Stimulated activated CD8-positive, alpha-beta memory T cell treated with anti-CD3 and anti-CD28 coated beads, Interleukin-15, amount 100 ng/mL, for 4 hours (primary cell): ENCODE measurements at places on chromosomes 7 and 10.

DNA sequence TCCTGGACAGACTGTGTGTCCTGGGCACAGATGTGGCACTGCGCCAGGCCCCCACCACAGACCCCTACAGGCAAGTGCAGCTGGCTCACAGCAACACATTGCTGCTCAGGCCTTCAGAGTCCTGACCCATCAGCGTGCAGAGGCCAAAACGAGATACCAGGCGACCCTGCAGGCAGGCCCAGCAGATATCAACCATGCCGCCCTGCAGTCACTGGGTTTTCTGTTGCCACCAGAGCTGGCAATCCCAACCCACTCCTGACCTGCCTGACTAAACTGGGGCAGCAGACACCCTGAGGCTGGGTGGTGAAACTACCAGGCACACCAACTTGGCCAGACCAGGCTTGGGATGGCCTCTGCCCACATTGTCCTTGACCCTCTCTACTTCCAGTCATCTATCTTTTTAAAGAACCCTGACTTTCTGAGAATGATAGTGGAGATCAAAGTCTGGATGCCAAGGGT, 20.3 kb downstream of the ZCCHC24 start:
- DNase-seq = no peak

GRCh38 chr10:74929197-74929596, 102.8 kb downstream of the KAT6B start:
- no peak for DNase-seq

DNA sequence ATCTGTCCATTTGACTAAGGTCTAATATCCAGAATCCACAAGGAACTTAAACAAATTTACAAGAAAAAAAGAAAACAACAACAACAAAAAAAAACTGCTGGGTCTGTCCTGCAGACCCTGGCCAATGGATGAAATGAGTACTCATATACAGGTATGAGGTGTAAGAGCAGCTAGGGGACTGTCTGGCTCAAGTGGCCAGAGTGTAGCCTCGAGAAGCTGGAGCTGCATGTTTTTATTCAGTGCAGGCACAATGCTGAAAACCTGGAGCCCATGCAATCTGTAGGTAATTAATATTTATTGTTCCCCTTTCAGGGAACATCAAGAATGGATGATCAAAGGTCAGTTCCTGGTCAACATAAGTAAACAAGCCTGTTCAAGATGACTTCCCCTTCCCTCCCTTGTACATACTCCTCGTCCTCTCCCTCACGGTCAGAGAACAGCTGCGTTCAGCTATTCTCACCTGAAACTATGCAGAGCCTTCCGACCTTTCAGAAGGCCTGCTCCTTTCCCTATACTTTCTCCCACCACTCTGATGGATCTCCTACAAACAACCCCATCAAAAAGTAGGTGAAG, 15.5 kb downstream of the CYP2C19 start:
- no peak for DNase-seq

- DNase-seq = no peak
Observed at GRCh38 chr7:149459540-149460452, 1.1 kb downstream of the ZNF777 start.

- DNase-seq = no peak
Observed at GRCh38 chr7:25643286-25643685, 415.0 kb upstream of the NPVF start.

DNA sequence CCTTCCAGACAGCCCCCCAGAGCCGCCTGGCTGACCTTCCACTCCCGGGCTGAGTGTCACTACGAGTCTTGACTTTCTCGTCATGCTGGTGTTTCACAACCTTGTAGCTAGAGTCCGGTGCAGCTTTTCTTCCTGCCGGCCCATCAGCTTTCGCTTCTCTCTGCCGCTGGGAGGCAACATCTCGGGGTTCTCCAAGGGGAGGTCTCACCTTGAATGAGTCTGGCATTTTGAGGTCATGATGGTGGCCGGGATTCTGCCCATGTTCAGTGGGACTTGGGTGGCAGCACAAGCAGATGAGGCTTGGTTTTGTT, 285.2 kb downstream of the CAMK1D start:
- no peak for DNase-seq

GRCh38 chr10:126147866-126148587, 240.2 kb downstream of the ADAM12 start:
- no peak for DNase-seq

DNA sequence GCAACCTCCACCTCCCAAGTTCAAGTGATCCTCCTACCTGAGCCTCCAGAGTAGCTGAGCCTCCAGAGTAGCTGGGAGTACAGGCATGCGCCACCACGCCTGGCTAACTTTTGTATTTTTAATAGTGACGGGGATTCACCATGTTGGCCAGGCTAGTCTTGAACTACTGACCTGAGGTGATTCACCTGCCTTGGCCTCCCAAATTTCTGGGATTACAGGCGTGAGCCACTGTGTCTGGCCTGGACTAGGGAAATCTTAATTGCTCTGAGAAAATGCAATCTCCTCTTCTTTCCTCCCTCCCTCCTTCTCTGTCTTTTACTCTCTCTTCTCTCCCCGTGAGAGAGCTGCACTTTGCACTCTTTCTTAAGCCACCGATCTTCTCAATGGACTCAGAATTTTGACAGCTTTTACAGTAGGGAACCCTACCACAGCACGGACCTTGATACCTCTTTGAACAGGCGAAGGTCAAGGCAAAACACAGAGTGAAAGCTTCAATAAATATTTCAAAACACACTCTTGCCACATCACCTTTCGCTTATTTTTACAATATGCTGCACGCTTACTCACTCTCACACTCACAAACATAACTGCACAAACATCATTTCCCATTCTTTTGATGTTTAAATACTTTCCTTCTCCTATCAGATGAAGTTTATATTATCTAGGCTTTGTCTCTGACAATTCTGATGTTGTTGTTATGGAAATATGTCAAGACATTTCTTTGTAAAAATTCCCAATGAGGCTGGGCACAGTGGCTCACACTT, 173.4 kb upstream of the NRP1 start:
- DNase-seq = no peak

DNA sequence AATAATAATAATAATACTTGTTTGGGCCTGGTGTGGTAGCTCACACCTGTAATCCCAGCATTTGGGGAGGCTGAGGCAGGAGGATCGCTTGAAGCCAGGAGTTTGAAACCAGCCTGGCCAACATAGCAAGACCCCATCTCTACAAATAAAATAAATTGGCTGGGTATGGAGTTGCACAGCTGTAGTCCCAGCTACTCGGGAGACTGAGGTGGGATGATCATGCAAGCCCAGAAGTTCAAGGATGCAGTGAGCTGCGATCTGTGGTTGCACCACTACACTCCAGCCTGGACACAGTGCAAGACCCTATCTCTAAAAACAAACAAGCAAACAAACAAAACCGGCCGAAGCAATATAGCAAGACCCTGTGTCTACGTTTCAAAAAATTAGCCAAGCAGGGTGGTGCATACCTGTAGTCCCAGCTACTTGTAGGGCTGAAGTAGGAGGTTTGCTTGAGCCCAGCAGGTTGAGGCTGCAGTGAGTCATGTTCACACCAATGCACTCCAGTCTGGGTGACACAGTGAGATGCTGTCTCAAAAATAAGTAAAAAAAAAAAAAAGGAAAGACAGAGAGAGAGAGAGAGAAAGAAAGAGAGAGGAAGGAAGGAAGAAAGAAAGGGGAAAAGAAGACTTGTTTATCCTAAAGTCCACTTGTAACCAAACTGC, 85.6 kb upstream of the KDM7A start:
- DNase-seq = no peak

DNA sequence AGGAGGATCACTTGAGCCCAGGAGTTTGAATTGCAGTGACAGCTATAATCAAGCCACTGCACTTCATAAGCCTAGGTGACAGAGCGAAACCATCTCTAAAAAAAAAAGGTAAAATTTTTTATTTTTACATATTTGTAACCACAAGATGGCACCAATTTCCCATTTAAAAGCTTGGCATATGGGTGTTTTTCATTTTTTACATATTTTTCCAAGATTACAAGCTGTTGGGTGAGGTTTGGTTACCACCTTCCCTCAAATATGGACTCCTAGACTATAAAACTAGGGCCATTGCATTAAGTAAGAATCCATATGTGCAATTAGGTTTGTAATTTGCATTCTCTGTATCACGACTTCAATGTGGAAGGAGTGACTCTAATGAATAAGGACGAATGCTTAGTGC, 129.3 kb upstream of the ACBD5 start:
- DNase-seq = no peak

GRCh38 chr10:70704211-70704610, 31.9 kb downstream of the ADAMTS14 start:
- DNase-seq = no peak

DNA sequence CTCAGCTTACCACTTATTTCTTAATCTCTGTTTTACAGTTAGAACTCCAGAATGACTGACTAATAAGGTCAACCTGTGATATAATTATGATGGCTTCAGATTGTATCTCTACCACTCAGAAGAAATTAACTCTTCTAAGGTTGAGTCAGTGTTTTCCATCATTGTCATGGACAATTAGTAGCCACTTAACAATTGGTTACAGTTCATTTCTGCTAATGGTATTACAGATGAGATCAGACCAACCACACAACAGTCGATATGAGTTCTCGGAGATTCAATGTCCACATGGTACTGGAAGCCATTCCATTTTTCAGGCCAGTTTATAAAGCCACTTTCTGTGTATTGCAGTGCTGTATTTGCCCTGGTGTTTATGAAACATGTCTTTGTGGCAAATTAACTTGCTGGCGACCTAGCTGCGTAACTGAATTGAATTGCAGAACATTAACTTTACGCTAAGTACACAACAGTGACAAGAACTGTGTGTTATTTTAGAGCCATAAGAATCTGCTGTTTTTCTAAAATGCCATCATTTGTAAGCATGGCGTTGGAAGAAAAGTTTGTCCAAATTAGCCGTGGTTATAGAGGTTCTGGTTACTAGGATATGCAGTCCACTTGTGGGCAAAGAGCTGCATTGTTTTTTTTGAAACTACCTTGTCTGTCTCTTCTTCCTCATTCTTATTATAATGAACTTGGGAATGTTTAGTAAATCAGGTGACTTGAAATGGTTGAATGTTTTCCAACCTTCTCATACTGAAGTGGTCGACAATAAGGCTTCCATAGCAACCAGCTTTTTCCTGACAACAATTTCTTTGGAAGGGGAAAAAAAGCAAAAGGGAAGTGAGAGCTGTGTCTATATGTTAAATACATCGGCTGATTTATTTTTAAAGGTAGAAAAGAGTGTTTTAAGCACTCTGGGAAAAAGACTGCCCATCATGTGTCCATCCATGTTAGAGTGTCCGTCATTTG, 76.4 kb downstream of the CELF2 start:
- no peak for DNase-seq

- no peak for DNase-seq
Observed at GRCh38 chr7:151088856-151089699, 2.8 kb downstream of the AGAP3 start.

- no peak for DNase-seq
Observed at GRCh38 chr7:15214976-15215375, 312.4 kb upstream of the DGKB start.

GRCh38 chr10:3195726-3196125, 23.1 kb upstream of the PITRM1 start:
- no peak for DNase-seq

DNA sequence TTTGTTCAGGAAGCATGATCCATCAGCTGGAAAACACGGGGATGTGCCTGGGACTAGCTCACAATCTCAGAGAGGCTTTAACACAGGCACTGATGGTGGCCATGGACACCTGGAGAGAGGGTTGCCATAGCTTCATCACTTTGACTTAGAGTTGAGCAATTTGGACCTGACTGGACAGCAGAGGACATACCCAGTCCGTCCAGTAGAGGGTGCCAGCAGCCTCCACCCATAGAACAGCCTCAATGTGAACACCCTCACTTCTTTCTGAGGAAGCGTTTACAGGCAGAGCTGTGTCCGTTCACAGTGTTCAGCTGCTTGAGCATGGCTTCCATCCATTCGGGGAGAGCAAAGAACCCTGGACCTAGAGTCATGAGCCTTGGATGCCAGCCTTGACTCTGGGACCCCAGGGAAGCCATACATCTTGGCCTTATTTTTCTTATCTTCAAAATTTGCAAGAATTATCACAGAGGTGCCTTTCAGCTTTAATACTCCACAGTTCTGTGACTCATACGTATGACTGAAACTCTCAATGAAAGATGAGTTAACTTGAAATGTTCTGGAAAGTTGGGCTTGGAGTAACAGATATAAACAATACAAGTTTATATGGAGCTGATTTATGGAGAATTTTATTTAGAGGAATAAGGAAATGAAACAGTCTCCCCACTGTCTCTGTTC, 302.9 kb upstream of the PODXL start:
- DNase-seq = no peak

DNA sequence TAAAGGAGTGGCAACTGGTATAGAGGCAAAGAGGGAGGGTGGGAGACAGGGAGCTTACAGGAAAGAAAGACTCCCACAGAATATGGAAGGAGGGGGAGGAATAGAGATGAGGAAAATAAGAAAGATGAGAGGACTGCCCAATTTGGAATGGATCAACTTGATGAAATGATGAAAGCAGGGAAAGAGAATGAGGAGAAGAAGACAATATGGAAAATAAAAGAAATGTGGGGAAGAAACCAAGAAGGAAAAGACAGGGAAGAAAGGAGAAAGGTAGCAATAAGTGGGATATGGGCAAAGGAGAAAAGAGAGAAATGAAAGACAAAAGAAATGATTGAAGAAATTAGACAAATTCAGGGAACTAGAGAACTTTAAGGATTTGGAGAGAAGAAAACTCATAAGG, 3.0 kb downstream of the KEL start:
- DNase-seq = no peak

DNA sequence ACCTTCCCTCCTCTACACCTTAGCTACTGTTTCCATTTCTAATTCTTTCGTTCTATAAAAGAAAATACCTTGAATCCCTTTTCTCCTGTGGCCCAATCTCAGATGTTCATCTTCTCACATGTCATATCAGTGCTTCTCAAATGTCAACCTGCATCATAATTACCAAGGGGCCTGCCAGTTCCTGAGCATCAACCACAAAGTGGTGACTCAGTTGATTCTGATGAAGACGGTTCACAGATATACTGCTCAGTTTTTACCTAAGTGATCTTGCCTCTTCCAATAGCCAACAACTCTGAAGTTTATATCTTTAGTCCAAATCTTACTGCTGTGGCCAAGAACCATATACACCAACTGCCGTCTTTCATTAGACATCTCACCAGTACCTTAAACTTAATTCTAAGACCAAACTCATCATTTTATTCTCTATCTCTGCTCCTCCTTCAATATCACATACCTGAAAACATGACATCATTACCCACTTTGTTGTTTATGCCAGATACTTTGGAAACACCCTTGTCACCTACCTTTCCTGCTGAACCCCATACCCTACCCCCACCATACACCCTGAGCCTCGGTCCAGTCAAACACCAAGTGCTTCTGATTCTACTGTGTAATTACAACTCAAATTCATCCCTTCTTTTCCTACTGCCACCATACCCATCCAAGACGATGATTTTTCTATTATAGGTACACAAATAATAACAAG, 115.5 kb downstream of the LMBR1 start:
- DNase-seq = peak; percentile 18
